Neural crest cell (in vitro differentiated cells): ENCODE measurements at places on chromosomes 16 and 17.

GRCh38 chr16:49630783-49631182, 225.1 kb downstream of the ZNF423 start:
- DNase-seq: no peak

DNA sequence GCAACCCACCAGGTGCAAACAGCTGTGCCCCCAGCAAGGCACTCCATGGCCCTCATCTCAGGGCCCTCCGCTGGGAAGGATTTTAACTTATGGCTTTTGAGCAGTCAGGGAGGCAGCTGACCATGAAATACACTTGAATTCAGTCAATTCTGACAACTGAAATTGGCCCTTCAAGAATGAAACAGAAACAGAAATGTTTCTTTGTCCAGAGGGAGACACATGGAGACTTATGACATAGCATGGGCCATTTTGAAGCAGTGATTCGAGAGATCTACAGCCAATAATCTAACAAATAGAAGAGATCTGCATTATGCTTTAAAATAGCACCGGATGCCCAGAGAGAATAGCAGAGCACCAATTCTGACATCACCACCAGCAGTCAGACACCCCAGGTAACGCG, 7.5 kb downstream of the CACNG1 start:
- no peak for DNase-seq

GRCh38 chr17:76384222-76384986, at the start of gene SPHK1:
Gene SPHK1 (plus strand): TSS chr17:76384609. CDS start chr17:76385645, 1,036 bp downstream.
- DNase-seq: peak; percentile 65

DNA sequence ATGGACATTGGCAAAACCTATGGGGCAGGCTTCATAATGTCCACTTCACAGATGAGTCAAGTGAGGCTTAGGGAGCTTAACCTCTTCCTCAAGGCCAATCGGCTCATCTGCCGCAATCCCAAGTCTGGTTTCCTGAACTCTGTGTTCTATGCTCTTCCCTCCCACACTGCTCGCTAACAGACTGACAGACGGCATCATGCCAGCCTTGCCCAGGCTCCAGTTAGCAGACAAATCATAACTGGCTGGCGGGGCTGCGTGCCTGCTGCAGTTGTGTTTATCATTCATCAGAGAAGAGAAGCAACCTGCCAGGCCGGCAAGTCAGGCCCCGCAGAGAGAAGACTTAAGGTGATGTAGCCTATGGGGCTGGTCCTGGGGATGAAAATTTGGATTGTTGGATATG, 216.2 kb upstream of the ASIC2 start:
- no peak for DNase-seq

DNA sequence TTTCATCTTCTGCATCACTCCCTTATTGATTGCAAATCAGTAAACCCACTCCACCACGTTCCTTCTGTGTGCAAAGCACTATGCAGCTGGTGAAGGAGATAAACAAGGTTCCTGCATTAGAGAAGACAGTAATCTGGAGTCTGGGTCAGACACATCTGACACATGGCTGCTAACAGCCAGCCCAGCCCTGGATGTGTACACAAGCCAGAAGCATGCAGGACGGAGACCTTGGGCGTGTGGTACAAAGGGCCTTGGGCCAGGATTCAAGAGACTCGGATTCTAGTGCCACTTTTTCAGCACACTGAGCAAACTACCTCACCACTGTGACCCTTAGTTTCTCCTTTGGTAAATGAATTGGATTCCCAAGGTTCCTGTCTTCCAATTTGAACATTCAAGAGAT, 86.6 kb upstream of the DNAH9 start:
- DNase-seq: no peak

DNA sequence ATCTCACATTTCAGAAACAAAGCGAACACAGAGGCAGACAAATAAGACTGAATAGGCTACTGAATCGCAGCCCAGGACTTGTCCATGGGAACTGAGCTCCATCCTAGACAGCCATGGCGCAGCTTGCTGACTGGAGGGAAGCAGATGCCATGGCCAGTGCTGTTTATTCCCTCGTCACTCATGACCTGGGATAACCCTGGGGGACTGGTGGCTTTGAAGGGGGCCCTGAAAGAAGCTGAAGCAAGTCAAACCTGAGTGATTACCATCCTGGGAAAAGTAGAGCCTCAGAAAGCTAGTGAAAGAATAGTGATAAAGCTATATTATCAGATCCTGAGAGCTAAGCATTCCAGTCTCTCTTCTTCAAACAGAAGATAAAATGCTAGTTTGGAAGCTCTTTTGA, 94.1 kb downstream of the RPGRIP1L start:
- no peak for DNase-seq
